ENCODE measurements at places on chromosomes 2 and 18.

GRCh38 chr2:241001413-241002274 is 3.2 kb downstream of the SNED1 start:
- DNase-seq, result no peak

GRCh38 chr2:209772290-209772685 is 656 bp downstream of the UNC80 start:
- no peak for DNase-seq

- no peak for DNase-seq
Measured at GRCh38 chr2:3329491-3329890, 48.1 kb downstream of the EIPR1 start.

- DNase-seq, result no peak
Measured at GRCh38 chr18:48134609-48135008, 204.2 kb upstream of the SMAD2 start.

DNA sequence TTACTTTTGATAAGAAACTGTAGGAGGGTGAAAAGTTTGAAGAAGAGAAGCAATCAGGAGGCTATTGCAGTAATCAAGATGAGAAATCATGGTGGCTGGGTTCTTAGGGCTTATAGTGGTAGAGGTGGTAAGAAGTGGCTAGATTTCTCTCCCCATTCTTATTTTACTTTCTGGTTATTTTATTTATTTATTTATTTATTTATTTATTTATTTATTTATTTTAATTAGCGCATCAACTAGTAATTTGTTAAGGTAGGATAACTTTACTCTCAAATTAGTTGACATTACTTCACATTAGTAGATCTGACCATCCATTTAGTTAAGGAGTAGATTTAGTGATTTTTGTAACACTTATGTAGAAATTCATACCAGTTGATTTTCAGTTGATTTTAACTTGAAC is 77.4 kb downstream of the PIK3C3 start:
- no peak for DNase-seq

DNA sequence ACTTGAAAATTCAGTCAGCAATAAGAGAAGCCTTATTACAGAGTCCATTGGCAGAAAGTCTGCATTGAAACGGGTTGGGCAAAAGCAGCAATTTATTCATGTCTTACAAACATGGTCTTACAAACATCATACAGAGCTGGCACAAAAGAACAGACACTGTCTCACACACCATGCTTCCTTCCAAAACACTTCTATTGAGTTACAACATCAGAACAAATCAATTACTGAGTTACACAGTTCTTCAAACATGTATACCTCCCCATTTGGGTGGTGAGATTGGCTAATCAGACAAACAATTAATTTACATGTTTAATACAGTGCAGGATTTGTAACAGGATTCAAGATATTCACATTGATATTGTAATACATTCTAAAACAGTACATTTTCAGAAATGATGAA is 9.5 kb downstream of the SYT4 start:
- DNase-seq, result no peak

GRCh38 chr2:71358931-71359671 is 27.5 kb downstream of the ZNF638 start:
- DNase-seq, result no peak

- DNase-seq, result no peak
Measured at GRCh38 chr2:227401550-227401949, 13.8 kb upstream of the SCYGR1 start.

DNA sequence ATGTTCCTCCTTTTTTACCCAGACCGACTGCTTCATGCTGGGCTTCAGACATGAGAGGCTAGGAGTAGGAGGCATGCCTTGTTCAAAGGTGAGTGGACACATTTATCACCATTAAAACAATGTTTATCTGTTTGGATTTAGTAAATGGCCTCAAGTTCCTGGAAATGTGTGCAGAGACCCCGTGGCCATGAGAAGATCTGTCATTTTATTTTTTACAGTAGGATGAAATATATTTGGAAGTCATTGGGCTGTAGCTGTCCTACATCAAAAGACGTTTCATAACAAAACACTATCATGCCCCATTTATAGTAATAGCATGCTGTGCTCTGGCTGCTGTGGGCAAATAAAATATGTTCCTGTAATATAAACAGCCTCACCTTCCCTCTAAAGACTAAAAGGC is 403.9 kb upstream of the TNP1 start:
- DNase-seq, result no peak

DNA sequence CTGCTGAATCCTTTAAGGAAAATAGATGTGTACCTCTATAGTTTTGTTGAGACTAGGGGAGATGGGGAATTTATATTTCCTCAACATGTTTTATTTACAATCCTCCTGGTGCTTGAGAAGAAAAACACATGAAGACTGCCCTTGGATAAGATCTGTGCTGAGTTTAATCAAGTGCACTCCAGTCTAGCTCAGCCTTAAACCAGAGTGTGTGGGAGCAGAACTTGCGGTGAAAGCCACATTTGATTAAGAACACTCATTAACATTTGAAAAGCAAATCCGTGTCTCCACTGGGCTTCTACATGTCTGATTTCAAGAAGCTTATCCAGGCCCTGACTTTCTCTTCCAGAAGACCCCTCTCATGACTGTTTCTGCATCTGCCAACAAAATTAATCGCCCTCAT is 84.8 kb upstream of the ITGA6 start:
- no peak for DNase-seq

DNA sequence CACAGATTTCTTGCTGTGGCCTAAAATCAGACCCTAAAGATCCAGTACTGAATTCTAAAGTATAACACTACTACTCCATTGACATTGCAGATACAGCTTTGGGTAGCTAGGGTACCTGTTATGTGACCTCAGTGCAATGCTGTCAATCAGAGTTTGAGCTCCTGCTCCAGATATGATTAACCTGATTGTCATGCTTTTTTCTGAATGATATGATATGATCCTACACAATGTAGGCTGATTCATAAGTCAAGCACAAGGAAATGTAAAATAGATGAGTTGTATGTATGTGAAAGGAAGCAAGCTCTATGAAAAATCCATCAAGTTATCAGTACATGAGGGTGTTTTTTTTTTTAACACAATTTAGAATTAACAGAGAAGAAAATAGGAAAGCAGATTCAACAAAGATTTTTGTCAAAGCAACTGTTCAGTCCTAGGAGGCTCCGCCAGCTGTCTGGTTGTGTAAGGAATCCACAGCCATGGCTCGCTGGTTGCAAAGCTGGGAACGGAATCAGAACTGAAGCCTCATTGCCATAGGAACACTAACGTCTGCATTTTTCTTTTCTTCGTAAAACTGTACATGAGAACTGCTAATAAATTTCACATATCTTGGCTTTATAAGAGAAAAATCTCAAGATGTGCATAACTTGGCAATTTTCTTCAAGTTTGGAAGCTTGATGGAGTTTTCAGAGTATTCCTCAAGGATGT is 52.9 kb downstream of the NR4A2 start:
- no peak for DNase-seq

- no peak for DNase-seq
Measured at GRCh38 chr2:17604050-17604449, 63.6 kb downstream of the VSNL1 start.

Measured in CD4-positive, alpha-beta T cell treated with Interleukin-15 for 4 hours (primary cell).